ENCODE measurements at places on chromosomes 12 and 14.

DNA sequence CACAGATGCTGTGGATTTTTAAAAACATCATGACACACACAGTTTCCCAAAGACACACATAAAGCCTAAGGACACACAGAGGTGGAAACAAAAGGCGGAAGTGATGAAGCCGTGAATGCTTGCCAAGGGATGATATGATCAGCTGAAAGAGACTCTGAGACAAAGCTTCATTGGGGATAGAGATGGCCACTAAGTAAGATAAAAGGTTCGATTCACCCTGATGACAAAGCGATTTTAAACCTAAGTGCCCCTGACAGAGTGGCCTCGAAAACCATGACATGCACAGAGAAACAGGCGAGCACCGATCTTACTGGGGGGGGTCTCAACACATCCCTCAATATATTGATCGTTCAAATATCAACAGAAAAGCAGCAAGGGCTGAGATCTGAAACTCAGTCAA is 20.3 kb upstream of the EIF5 start:
- no peak for DNase-seq

DNA sequence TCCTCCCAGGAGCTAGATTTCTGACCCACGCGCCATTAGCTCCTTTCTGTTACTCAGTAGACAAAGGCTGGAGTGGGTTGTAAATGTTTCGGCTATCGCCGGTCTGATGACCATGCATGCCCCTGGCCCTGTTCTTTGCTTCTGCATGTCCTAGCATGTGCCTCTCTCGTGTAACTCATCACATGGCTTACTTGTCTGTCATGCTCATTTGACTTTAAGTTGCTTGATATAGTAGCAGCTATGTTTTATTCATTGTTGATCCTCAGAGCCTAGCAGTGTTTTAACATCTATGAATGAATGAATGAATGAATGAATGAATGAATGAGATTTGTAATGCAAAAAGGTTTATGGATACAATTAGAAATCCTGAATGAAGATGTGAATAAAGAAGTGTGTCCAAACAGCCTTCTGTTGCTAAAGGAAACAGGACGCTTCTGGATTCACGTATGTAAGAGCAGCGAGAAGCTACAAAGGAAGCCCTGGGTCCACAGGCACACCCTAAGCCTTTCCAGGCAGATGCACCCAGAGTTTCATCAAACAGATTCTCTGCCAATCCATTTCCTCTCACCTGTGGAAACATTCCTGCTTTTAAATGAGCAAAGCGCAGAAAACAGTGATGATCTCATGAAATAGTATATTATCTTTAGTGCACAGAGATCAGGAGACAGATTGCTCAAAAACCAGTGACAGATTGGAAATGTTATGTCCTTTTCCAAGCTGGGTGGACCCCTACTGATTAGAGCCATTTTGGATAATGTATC is 3.4 kb downstream of the GSG1 start:
- DNase-seq, result no peak

DNA sequence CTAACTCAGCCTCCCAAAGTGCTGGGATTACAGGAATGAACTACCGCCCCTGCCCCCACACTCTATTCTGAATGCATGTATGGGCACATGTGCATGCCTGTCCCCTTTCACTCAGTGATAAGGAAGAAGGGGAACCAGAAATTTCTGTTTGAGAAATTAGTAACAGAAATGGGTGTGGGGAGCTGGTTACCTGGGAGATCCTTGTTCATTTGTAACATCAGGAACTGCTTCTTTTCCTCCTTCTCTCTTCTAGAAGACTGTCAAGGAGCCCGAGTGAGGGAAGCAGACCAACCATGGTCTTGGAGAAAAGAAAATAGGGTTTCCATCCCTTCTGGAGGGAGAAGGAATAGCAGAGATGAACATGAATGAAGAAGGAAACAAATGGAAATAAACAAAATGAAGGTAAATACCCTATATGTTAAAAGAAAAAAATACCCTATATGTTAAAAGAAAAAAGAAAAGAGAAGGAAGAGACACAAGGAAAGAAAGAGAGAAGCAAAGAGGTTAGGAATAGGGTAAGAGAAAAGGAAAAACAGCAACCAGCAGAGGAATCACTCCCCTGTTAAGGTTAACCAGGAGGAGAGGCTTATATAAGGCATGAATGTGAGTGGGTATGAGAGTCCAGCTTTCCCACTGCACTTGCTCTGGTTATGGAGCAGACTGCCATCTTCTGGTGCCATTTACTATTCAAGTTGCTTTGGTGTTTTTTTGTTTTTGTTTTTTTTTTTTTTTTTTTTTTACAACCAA is 3.3 kb downstream of the PPP1R3E start:
- no peak for DNase-seq

GRCh38 chr12:117527479-117527855 is 166.0 kb upstream of the NOS1 start:
- DNase-seq, result no peak

GRCh38 chr14:33916663-33917565 is 34.0 kb downstream of the EGLN3 start:
- no peak for DNase-seq

Measured in Right ventricle myocardium inferior (tissue), 1 donor.